H4 (cell line): ENCODE measurements at places on chromosomes 11 and 22.

GRCh38 chr11:58863697-58864096 lies 19.2 kb upstream of the GLYATL2 start:
- no peak for DNase-seq

DNA sequence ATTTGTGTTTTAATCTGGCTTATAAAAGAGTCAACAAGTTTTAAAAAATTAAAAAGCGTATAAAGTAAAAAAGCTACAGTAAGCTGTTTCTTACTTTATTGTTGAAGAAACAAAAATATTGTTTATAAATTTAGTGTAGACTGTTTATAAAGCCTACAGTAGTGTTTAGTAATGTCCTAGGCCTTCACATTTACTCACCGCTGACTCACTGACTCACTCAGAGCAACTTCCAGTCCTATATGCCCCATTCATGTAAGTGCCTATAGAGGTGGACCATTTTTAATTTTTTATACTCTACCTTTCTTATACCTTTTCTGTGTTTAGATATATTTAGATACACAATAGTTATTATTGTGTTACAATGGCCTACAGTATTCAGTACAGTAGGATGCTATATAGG lies 12.2 kb downstream of the MPPED2 start:
- peak; percentile 56 for DNase-seq

- no peak for DNase-seq
Observed at GRCh38 chr11:87228820-87229219, 191.1 kb downstream of the TMEM135 start.

DNA sequence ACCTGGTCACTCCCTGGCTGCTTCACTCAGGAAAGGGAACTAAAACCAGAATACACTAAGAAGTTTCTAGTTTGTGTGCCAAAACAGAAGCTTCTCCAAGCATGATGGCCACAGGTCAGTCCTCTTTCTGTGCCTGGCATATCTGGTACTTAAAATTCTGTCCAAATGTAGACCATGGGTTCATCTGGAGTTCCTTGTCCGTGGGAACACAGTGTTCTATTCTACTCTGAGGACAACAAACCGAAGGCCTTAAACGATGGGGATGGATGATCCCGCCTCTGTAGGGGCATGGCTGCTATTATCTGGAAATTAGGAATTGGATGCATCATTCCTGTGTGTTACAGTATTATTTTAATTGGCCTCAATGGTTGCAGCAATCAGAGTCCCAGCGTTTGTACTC lies 6.1 kb upstream of the DLAT start:
- DNase-seq: no peak

DNA sequence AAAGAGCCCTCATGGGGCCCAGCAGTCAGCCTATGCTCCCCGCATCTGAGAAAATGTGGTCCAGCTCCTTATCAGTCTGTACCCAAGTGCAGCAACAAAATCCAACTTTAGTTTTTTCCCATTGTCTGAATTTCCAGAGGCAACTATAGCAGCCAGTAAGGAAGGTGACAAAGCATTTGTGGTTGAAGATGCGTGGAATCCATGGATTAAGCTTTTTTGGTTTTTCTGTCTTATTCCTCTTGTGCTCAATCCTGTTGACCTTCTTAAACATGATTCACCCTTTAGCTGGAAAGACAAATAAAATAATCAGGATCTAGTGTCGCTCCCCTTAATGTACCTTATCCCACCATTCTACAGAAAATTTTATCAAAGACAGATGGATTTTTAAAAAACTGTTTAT lies 14.3 kb downstream of the GDPD4 start:
- no peak for DNase-seq

- DNase-seq: no peak
Observed at GRCh38 chr22:24055283-24055682, 44.2 kb downstream of the CABIN1 start.

- DNase-seq: no peak
Observed at GRCh38 chr22:47444746-47445065, 682.3 kb downstream of the TBC1D22A start.

- no peak for DNase-seq
Observed at GRCh38 chr11:108592591-108593213, 866 bp downstream of the EXPH5 start.

GRCh38 chr11:116931206-116931953 lies 94.0 kb upstream of the APOA1 start:
- no peak for DNase-seq

DNA sequence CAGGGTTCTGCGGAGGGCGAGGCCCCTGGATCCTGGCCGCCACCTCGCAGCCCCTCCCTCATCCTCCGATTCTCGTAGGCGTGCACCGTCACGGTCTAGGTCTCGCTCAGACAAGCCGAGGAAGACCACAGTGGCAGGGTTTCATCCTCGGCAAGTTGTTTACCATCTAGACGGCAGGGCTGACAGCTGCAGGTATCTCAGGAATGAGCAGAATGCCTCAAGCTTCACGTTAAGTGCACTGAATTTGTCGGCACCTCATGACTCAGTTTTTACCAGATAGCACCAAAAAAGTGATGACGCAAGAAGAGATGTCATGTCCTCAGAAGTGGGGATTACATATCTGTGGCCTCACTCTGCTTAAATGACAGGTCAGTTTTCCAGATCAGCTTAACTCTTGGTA lies 35.1 kb downstream of the WT1 start:
- DNase-seq: no peak
